ENCODE measurements at places on chromosomes 7 and 10.

GRCh38 chr10:104957178-104957841, 316.2 kb downstream of the SORCS3 start:
- DNase-seq, result no peak

DNA sequence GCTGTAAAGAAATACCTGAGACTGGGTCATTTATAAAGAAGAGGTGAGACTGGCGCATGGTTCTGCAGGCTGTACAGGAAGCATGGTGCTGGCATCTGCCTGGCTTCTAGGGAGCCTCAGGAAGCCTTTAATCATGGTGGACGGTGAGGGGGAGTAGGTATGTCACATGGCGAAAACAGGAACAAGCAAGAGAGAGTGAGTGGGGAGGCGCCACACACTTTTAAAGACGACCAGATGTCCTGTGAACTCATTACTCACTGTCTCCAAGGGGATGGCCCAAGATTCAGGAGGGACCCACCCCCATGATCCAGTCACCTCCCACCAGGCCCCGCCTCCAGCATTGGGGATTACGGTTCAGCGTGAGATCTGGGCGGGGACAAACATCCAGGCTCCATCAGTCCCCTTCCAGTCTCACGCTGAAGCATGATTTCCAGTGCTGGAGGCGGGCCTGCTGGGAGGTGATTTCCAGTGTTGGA, 3.2 kb downstream of the ZNF316 start:
- DNase-seq, result no peak

DNA sequence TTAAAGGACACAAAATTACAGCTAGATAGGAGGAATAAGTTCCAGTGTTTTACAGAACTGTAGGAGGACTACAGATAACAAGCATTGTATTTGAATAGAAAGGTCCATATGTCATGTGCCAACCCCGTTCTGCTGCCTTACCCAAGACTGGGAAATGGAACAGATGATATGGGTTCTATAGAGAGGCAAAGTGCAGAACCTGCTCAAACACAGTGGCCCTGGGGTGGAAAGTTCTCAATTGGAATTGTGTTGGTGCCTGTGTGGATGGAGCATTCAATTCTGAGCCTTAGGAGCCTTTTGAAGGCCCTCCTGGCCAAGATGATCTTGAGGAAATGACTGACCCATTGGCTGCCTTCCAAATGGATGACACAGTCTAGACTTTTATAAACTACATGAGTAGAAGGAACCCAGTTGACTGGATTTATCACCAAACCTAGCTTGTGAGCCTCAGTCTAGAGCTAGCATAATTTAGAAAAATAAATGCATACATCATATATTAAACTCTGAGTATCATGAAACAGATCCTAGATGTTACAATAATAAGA, 4.1 kb upstream of the PRSS1 start:
- no peak for DNase-seq

DNA sequence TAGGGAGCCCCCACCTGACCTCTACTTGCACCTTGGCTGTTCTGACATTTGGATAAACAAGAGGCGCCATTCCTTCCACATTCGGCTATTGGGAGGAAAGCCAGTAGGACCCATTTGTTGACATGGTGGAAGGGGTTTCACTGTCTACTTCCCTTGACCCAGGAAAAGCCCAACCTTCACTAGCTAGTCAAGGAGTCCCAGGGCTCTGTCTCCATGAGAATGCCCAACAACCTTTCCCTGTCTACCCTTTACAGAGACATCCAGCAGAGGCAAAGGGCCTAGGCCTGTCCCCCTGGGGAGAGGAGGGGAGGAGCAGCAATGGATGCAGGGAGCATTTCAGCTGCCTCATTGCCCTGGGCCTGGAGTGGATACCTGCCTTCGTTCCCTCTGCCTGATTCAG, 136.1 kb downstream of the NEURL1 start:
- no peak for DNase-seq

DNA sequence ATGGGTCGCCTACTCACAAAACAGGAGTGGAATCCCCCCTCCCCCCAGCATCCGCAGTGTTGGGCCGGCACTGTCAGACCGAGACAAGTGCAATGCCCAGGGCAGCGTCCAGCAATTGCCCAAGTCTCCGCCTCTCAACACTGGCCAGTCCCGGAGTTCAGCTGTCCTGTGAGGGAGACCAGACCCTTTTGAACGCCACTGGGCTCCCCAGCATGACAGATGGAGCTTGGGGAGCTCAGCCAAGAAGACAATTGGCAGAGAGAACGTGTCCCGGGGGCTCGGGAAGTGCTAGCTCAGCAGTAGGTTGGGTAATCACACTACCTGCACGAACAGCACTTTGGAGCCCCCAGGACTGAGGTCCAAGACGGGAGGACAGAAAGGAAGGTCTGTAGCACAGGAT, 4.7 kb downstream of the COPS6 start:
- DNase-seq, result no peak

GRCh38 chr10:76086761-76087639, 655.6 kb downstream of the LRMDA start:
- no peak for DNase-seq

All from activated CD8-positive, alpha-beta memory T cell treated with anti-CD3 and anti-CD28 coated beads for 4 hours (primary cell).